ENCODE measurements at places on chromosomes 13 and 19.

DNA sequence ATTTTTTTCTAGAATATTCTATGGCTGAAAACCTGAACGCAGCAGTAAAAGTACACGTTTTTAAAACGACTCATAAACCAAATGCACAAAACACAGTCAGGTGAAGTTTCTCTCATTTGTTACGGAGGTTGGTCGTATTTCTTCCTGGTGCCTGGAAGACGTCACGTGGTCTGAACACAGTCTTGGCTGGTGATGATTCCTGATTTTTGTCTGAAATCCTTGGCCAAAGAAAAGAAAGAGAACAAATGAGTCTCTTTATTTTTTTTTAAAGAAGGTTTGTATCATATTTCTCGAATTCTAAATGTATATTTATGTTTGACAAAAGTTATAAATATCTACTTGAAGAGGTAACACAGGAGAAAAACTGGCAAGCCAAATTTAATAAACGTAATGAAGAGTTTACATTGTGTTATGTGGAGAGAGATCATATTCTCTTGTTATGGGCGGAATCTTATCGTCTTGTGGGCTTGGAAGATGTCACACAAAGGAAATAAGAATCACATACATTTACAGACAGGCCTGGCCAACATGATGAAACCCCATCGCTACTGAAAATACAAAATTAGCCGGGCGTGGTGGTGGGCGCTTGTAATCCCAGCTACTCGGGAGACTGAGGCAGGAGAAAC, 10.0 kb upstream of the PNMA8A start:
- DNase-seq = no peak

DNA sequence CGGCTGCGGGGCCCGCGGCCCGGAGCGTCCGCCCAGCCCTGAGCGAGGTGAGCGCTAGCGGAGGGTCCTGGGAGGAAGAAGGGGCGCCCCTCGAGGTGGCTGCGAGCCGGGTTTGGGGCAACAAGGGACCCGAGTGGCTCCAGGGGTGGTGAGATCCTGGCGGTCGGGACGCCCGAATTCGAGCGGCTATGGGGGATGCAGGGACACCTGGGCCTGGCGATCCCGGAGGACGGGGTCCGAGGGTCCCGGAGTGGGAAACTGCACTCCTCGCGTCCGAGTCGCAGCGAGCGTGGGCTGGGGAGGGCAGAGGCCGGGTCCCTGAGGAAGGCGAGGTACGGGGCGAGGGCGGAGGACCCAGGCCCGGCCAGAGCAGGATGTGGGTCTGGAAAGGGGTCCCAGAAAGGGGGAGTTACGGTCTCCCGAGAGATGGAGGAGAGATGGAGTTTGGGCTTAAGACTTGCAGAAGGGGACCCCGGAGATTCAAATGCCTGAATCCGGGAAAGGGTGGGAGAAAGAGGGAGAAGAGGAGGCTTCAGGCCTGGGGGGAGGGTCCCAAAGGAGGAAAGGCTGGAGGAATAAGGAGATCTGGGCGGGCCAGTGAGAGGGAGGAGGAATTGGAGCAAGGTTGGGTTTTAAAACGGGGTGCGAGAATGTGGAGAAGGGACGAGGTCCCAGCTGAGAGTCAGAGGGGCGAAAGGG, 542 bp downstream of the CACNG7 start:
- no peak for DNase-seq

DNA sequence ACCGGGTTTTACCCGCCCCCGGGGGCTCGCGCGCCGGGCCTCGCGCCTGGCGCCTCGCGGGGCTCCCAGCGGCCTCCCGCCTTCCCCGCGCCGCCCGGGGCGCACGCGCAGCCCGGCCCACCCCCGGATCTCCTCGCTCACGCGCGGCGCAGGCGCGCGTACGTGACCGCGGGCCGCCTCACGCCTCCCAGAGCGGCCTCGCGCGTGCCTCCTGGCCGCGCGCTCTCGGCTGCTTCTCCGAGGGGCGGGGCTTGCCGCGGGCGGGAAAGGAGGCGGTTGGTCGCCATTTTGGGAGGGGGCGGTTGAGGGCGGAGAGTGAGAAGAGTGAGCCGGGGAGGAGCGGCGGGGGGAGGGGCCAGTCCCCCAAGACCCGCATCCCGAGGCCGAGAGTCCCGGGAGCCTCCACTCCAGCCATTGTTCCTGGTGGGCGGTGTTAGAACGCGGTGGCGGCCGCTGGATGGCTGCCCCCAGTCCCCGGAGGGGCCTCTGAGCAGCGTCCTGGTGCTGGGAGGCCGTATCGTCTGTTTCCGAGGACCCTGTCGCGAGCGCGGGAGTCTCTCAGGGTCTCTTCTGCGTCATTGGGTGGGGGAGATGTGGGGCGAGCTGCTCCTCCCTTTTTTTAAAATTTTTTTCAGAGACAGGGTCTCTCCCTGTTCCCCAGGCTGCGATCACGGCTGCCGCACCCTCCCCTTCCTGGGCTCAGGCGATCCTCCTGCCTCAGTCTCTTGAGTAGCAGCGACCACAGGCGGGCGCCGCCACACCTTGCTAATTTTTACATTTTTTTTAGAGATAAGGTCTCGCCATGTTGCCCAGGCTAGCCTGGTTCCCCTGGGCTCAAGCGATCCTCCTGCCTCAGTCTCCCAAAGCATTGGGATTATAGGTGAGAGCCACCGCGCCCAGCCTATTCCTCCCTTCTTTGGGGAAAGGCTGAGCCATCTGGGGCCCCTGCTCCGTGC, at the start of gene ZNF541:
Gene ZNF541 (minus strand): TSS at position 78 of the 956 bp plus-strand sequence. CDS start 17,292 bp downstream, outside the sequence.
- no peak for DNase-seq

GRCh38 chr19:4981681-4981958, 12.7 kb downstream of the KDM4B start:
- DNase-seq = no peak

DNA sequence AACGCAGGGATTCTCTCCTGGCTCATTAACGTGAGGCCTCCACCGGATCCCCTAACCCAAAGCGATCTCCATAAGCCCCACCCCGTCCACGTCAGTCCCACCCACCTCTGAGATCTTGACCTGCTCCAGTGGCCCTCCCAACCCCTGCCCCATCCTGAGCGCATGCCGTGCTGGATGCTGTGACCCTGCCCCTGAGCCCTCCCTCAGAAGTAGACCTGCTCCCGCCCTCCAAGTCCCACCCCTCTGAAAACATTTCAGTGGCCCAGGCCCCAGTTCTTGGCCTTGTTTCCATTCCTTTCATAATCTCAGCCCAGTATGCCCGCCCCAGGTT, 19.9 kb downstream of the LMTK3 start:
- no peak for DNase-seq

GRCh38 chr13:23547000-23547590, 23.1 kb upstream of the TNFRSF19 start:
- DNase-seq = no peak

- no peak for DNase-seq
Measured at GRCh38 chr19:48489608-48490216, 20.5 kb downstream of the CYTH2 start.

- DNase-seq = no peak
Measured at GRCh38 chr19:5062195-5062594, 93.3 kb downstream of the KDM4B start.

- no peak for DNase-seq
Measured at GRCh38 chr13:97719736-97720135, 233.7 kb upstream of the IPO5 start.

Data from chondrocyte (in vitro differentiated cells).